ENCODE measurements at places on chromosomes 5 and 9.

DNA sequence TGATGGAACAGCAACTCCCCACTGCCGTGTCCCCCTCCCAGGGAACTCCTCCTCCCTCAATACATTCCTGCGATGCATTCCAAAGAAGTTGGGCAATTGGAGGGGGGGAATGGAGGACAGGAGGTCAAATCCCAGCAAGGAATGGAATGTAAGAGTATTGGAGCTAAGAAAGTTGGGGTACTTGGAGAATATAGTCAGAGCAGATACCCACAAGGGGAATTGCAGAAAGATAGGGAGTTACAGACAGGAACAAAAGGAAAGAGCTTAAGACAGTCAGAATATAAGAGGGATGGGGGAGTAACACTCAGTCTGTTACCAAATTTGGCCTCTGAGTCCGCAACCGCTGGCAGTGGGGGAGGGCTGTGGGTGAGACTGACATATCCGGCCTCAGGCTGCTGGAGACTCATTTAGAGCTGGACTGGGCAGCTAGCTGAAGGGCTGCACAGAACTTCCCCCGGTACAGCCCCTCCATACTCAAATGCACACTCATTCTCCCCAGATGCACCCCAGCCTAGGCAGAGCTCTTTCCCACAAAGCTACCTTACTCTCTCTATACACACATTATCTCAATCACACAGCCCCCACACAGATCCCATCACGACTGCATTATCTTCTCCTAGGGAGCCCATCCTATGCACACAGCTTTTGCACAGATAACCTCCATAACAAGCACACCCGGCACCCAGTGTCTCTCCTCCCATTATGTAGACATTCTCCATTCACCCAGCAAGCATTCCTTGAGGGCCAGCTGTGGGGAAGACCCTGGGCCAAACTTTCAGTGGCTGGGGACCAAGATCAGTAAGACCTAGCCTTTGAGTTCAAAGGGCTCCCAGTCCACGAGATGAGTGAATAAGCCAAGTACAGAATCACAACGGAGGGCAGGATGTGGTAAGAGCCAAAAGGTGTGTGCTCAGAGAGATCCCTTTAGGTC lies 3.7 kb downstream of the TLN1 start:
- DNase-seq, result no peak

GRCh38 chr5:77920359-77921058 lies 144.4 kb upstream of the TBCA start:
- no peak for DNase-seq

DNA sequence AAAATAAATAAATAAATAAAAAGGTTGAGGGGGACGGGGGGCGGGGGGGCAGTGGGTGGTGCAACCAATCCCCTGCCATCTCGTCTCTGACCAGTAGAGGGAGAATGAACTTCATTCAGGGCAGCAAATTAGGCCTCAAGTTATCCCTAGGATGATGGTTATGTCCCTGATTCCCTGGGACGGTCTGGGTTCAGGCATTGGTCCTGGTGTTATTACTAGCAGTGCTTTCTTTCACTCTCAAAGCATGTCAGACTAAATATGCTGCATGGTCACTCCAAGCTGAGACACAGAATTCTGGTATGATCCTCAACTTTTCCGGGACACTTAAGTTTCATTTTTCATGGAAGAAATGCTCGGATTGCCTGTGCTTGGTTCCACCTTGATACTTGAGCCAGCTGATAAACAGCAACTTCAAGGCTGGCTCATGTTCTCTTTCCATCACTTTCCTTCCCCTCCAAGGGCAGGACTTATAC lies 59.4 kb downstream of the DAP start:
- DNase-seq, result no peak

- no peak for DNase-seq
Observed at GRCh38 chr5:71013575-71013974, 11.6 kb downstream of the NAIP start.

DNA sequence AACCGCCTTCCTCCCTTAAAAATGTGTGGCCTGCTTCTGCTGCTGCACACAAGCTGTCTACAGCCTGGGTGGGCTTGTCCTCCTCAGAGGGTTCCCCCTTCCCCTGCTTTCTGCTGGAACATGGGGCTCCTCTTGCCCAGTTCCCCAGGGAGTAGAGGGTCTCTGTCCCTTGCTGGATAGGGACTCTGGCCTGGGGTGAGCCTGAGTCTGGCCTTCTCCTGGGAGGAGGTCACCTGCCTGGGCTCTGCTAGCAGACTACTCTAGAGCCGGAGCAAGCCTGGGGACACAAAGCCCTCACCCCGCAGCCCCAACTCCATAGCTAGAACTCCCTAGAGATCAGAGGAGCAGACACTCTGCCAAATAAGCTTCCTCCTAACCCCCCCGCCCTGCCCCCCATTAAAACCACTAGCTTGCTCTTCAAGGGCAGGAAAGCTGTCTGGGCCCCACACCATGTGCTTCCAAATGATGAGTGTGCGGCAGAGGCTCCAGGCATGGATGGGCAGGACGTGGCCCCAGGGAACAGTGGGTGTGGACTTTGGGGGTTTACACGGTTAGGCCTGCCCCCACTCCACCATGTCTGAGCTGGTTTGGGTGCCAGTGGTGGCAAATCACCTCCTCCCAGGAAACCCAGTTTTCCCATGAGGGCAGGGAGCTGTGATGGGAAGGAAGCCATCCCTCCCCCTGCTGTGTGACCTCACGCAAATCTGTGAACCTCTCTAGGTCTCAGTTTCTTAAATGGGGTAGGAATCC lies 10.0 kb downstream of the TCF7 start:
- DNase-seq, result no peak

GRCh38 chr5:149455889-149456409 lies 76.9 kb upstream of the IL17B start:
- no peak for DNase-seq

DNA sequence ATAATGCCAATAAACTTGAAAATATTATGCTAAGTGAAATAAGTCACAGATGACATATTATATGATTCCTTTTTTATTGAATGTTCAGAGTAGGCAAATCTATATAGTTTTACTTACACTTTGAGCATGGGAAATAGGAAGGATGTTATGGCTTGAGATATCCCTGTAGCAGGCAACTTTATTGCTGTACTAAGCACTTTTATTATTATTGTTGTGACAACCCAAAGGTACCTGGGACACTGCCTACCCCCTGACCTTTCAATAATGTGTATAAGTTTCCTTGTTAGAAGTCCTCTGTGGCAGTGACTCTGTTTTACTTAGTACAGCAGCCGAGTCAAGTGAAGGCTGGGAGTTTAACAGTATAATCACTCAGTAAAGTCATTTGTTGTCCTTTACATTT lies 39.9 kb downstream of the SHOC1 start:
- no peak for DNase-seq

DNA sequence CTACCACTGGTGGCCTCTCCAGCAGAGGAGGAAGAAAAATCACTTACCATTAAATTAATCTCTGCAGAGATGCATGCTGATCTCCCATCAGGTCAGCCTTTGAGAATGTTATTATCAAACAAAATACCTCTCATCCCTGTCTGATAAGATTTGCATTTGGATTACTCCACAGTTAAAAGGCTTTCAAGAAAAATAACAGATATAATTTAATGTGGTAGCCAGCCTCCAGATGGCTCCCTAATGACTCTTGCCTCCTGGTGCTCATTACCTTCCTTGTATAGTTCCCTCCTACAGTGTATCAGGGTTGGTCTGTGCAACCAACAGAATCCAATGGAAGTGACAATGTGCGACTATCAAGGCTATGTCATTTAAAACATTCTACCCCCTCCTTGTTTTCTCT lies 63.6 kb upstream of the TNPO1 start:
- no peak for DNase-seq

DNA sequence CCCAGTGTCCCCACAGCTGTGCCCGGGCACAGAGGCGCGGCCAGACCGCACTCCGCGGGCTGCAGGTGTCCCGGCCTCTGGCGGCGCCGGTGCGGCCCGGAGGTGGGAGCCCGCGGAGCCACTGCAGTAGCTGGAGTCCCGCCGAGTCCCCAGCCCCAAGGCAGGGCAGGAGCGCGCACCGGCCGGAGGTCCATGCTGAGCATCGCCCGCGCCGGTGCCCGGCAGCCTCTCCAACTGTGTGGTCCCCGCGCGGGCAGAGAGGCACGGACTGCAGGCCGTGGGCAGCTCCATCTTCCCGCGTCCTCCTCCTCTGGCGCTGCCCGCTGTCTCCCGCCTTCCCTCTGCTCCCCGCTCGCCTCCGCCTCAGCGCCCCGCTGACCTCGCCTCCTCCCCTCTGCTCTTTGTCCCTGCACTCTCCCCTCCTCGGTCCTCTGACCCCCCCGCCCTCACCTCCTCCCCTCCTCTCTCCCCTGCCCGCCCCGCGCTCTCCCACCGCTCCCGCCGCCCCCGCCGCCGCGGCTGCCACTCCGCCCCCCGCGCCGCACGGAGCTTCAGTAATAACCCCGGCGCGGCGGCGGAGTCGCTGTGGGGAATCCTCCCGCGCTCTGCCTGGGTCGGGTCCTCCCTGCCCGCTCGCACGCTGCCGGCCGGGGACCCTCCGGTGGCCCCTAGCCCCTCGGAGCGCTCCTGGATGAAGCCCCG lies at the start of gene ADAMTS16:
TSS of gene ADAMTS16 (plus strand) at position 554 of the 702 bp plus-strand sequence. CDS start at position 692, 138 bp downstream.
- DNase-seq, result no peak

DNA sequence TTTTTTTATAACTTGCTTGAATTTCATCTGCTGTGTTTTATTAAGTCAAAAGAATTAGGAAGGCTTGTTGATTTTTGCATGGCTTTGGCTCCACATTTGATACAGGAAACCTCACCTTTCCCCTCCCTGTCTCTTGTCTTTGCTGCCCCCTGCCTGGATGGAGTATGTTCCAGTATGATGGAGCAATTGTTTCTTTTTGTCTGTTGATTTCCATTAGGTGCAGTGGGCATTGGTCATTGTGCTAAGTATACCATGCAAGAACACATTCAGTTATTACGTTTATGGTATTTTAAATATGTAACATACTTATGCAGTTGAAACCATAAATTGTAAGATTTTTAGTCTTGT lies 19.6 kb downstream of the TJP2 start:
- DNase-seq, result no peak

- DNase-seq, result no peak
Observed at GRCh38 chr9:70563431-70564204, 149.2 kb upstream of the KLF9 start.

DNA sequence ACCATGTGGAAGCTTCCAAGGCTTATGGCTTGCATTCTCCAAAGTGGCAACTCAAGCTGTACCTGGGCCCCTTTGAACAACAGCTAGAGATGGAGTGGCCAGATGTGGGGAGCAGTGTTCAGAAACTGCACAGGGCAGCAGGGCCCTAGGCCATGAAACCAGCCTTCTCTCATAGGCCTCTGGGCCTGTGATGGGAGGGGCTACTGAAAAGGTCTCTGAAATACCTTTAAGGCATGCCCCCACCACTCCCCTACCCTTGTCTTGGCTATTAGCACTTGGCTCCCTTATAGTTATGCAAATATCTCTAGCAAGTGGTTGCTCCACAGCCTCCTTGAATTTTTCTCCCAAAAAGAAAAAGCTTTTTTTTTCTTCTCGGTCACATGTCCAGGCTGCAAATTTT lies 1014.6 kb downstream of the DTWD2 start:
- DNase-seq, result no peak

DNA sequence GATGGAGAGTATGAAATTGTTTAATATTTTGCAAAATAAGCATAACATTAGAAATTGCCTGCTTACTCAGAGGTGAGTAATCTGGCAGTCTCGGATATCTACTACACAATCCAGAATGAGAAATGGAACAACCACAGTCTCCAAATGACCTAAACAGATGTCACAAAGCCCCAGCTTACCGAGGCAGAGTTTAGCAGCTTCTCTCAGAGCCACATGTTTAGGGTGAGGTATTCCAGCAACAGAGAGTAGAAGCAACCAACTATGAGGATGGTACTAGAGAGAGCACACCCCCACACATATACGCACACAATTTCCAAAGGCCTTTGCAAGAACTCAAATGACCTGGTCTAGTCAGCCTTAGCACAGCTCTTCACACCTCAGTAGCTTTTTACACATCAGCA lies 122.7 kb upstream of the LPAR1 start:
- no peak for DNase-seq
